ENCODE measurements at places on chromosomes 1 and 21.

GRCh38 chr1:192201303-192201702 lies 43.0 kb downstream of the RGS18 start:
- no peak for DNase-seq

GRCh38 chr1:12056331-12056841 lies 6.7 kb upstream of the TNFRSF8 start:
- no peak for DNase-seq

- DNase-seq: no peak
These were observed 14.5 kb downstream of the RGS4 start for GRCh38 chr1:163083690-163084089.

- DNase-seq: peak; percentile 62
These were observed 17.0 kb downstream of the C1orf159 start for GRCh38 chr1:1098681-1099421.

DNA sequence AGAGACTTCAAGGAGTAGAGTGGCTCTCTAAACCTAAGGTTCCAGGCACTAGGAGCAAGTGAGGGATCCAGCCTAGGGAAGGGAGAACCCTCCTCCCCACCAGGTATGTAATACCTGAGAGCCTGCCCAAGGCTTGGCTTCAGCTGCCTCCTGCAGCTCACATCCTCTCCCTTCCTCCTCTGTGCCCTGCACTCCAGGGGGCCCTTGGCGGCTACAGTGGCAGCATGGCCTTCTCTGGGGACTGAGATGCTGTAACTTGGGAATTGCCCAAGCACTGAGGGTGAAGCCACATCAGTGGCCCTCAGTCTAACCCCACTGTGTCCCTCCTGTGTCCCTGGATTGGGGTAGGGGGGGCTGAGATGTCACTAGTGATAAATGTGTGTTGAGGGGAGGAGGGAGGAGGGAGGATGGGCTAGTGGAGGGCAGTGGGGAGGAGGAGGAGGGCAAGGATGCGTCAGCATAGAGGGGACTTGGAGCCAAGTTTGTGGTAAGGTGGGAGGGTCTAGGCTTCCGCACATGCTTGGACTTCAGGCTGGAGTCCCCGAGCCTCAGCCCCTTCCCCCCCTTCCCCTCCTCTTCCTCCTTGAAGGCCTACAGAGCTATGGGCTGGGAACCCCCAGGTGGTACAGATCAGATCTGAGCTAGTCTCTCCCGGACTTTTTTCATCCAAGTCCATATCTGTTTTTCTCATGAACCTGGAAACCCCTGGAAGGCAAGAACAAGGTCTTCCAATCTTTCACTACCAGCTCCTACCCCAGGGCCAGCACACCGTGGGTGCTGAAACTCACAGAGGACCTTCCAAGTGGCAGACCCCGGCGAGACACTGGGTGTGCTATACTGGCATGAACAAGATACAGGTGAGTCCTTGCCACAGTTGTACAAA lies 17.5 kb downstream of the COL9A2 start:
- DNase-seq: no peak

DNA sequence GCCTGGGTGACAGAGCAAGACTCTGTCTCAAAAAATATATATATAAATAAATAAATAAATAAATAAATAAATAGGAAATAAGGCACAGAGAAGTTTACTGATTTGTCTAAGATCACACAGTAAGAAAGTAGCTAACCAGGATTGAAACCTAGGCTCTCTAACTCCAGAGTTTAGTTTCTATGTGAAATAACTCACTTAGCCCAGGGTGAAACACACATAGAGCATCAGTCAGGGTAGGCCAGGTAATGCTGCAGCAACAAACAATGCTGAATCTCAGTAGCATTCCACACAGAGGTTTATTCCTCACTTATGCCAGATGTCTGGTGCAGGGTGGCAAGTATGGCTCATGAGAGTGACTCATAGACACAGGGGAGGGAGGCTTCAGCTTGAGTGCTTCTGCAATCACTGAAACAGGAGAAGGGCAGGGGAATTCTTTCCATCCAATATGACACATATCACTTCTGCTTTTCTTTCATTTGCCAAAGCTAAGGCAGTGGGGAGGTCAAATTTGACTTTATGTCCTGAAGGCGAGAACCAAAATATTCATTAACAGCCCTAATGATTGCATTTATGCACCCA lies 37.1 kb upstream of the KANK4 start:
- peak; percentile 1 for DNase-seq

GRCh38 chr21:16968436-16968835 lies 544.4 kb upstream of the CXADR start:
- DNase-seq: no peak

Measured in CD4-positive, alpha-beta T cell treated with Interleukin-4 for 4 hours (primary cell).